Stimulated activated effector memory CD8-positive, alpha-beta T cell treated with anti-CD3 and anti-CD28 coated beads, Interleukin-12 subunit alpha, Interleukin-12 subunit beta, amount 100 ng/mL, for 72 hours (primary cell): ENCODE measurements at places on chromosomes 2 and 18.

DNA sequence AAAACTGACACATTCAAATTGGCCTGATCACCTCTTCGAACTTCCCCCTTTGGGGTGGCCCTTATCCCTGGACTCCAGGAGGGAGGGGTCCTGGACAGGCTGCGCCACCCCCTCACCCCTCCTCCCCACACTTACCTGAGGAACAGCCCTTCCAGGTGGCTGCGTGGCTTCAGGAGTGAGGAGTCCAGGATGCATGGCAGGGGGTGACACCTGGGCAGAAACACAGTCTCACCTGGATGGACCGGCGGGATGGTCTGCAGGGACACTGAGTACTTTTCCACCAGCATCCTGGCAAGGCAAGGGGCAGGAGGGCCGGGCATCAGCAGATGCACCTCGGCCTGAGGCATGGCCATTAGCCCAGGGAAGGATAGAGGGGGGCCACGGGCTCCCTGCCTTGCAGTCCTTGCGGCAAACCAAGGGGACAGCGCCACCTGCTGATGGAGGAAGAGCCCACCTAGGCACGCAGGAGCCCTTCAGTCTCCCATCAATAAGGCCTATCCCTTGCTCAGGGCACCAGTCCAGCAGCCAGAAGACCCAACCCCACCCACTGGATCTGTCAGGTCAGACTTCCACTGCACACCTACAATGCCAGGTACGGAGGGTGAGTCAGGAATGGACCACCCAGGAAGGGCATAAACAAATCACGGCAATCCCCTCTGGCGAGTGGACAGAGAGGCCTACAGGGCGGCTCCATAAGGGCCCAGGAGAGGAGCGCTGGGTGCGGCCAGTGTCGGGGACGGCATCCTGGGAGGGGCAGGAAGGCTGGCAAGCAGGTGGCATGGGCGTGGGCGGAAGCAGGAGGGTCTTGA is 26.0 kb downstream of the FAM178B start:
- DNase-seq: peak; percentile 89

DNA sequence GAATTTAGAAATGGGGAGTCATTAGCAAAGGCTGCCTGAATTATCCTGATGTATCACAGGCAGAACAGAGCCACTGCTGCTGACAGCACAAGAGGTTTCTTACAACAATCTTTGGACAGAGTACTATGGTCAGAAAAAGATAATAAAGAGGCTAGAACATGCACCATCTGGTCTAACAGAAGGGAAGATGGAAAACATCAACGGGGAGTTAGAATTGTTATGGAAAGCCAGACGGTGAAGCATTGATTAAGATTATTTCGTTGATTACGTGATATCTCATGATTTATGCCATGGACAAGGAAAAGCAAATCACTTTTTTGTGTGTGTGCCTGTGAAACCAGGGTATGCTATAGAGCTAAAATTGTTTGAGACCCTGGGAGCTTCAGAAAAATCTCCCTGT is 409.4 kb upstream of the ETAA1 start:
- no peak for DNase-seq

GRCh38 chr18:59918320-59918755 is 18.5 kb downstream of the PMAIP1 start:
- no peak for DNase-seq

DNA sequence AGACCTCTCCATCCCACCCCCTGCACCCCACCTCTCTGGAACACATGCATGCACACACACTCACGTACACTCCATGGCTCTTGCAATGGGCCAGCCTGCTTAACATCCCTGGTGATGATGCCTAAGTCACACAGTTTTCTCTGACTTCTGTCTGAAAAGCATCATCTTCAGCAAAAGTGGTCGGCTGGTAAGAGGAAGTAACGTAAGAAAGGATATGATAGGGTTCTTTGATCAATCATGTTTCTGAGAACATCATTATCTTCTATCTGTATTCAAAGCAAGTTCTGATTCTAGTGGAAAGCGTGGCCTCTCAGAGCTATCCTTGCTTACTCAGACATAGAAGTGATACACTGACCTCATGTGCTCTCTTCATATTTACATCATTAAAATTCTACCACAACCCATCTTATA is 11.4 kb upstream of the NDUFV2 start:
- peak; percentile 80 for DNase-seq

DNA sequence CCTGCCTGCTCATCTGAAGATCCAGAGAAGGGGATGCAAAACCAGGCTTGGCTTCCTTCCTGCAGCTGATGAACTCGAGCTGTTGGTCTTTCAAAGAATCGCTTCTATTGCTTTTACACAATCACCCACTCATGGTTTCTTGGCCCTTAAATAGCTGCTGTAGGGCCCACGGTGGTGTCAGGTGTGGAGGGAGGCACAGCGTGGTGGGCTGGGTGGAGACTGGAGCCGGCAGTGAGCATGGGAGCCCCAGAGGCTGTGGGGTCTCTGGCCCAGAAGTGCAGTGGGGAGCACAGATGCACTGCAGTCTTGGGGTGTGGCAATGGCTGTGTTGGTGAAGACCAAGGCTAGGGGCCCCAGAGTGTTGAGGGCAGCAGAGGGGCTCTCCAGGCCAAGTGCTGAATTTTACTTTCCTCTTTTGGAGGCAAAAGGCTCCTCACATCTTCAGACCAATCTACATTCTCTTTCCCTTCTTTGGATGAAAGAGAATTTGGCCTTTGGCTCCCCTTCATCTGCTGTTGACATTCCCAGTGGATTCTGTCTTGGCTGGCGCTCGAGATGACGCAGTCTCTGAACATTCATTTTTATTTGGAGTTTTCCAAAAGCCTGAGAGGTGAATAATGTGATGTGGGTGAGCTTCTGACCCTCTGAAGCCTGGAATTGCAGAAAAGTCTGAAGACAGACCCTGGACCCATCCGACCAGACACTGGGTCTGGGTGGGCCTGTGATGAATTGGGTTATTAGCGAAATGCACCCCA is 70.1 kb upstream of the ASB18 start:
- DNase-seq: no peak

DNA sequence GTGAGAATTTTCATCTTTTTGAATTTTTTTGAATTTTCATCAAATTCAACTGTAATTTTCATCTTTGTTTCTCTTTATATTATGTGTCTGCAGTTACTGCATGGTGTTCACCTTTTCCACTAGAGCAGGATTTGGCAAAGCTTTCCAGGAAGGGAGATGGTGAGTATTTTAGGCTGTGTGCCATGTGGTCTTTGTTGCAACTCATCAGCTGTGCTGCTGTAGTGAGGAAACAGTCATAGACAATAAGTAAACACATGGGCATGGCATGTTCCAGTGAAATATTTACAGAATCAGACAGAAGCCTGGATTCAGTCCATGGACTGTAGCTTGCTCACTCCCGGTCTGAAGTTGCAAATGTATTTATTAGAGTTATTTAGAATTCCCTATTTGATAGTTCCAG is 120.4 kb downstream of the DCDC2C start:
- DNase-seq: no peak

DNA sequence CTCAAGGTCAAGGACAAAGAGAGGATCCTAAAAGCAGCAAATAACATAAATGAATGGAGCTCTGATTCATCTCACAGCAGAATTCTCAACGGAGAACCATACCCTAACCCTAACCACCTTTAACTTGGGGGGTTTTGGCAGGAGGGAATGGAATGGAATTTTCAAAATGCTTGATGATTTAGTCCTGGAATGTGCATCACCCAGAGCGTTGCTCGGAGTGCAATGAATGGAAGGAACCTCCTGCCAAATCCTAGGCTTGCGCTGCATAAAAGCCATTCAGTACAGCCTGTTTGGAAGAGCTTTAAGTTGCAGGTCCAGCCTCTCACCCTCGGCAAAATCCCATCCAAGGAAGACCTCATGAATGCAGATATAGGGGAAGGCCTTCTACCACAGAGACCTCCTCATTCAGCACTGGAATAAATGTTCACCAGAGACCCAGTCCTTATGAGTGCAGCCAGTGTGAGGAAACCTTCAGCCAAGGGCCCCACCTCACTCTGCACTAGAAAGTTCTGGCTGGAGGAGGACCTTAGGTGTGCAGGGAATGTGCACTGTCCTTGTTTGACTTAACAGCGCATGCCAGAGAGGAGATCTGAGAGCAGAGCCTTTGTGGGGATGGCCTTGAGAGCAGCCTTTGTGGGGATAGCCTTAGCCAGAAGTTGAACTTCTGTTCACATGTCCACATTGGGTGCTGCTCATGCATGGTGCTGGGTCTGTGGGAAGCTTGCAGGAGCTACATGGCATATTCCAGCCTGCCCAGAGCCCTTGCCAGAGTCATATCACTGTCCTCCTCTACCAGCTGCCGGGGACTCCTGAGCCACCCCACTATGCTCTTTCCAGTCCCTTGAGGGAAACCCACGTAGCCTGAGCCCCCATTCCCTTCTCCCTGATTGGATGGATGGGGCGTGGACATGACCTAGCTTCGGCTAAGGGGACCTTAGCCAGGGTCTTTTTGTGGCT is 30.5 kb downstream of the ASB1 start:
- DNase-seq: no peak

- DNase-seq: no peak
Measured at GRCh38 chr18:51009072-51009471, 20.9 kb upstream of the SMAD4 start.

GRCh38 chr18:24443870-24444269 is 16.6 kb upstream of the HRH4 start:
- no peak for DNase-seq

- DNase-seq: no peak
Measured at GRCh38 chr2:46143429-46144132, 153.6 kb upstream of the EPAS1 start.

DNA sequence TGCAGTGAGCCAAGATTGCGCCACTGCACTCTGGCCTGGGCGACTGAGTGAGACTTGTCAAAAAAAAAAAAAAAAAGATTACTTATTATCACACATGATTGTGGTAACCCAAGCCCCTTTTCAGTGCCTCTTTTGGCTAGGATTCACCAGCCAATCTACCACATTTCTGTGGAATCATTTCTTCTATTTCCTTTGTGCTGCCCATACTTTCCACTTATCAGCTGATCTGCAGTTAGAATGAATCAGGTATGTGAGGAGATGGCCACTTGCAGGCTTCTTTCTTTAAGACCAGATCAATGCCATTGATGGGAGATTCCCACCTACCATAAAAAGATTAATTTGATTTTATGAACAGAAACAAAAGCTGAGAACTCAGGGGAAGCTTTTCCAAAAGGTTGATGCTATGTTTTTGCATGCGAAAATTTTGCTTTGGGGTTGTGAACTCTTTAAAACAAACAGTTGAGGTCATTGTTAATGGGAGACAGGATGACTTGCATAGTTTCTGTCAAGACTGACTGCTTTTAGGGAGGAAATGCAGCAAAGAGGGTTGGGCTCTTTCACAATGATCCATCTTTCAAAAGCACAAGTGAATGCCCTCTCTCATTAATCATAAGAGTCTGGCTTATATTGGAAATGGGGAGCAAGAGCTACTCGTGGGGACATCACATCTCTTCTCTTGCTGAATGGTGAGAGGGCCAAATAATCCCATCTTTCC is 66.9 kb upstream of the CYP26B1 start:
- DNase-seq: no peak

GRCh38 chr18:26460449-26461091 is 87.8 kb downstream of the KCTD1 start:
- no peak for DNase-seq

DNA sequence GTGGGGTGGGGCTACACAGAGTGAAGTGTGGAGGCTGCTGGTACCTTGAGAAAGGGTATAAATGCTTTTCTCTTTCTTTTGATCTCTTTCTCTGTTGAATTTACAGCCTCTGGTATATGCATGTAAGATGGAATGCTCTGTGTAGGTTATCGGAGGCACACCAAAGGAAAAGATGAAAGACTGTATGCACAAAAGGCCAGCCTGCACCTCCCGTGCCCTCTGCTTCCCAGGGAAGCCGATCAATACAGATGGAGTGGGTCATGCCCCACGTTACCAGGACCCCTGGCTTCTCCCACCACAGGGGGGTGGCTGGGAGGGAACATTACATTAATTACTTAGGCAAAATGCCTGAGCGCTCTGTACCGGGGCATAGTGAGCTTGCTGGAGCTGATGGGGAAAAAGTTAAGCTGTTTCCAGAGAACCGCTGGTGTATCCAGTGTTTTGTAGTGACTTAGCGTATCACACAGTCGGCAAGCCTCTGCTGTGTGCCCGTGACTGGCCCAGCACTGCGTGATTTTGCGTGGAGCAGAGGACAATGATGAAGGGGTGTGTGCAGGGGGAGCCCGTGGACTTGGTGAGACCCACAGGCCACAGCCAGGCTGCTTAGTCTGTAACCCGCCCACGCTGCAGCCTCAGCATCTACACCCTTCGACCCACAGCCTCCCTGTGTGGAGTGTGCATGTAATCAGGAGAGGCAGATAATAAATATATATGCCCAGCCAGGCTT is 8.0 kb downstream of the ALLC start:
- DNase-seq: no peak
